ENCODE measurements at places on chromosomes 3 and 15. TPM values are rescaled to one million over a fixed set of nuclear protein-coding genes. Genes with fewer than 3 reads are reported as not detected.

GRCh38 chr15:60737217-60737616 lies 258.3 kb upstream of the ICE2 start:
- no peaks in the 10 kb centered on the region for H3K4me1 ChIP-seq
- H3K27ac ChIP-seq = no peak overlapping the region
- no peak for DNase-seq

The PPIP5K1 gene
- 15.4 TPM for total RNA-seq

DNA sequence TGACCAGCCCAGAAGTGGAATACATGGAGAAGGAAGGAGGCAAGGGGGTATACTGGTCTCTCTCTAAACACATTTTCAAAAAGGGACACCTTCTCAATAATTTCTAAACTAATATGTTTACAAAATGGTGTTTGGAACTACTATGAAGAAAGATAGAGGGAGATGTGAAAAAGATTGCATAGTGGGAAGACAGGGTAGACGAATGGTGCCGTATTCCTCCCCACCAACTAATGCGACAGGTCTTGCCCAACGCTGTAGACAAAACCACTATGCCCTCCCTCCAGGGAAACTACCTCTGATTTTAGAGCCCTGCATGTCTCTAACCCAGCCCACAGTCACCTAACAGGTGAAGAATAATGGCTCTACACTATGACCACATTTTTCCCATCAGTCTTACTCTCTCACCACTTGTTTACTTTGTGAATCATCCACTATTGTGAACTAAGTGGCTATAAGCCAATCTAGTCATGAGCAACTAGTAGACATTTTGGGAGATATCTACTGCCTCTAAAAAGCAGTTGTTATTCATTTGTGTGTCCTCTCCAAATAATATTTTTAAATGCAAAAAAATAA lies 108.2 kb upstream of the UBE2E2 start:
- no peak overlapping the region for H3K4me3 ChIP-seq
- no peaks in the 10 kb centered on the region for H3K36me3 ChIP-seq
- no peaks in the 10 kb centered on the region for H3K4me1 ChIP-seq
- H3K27me3 ChIP-seq = peaks cover 3% of the 10 kb centered on the region
- DNase-seq = peak; percentile 19

DNA sequence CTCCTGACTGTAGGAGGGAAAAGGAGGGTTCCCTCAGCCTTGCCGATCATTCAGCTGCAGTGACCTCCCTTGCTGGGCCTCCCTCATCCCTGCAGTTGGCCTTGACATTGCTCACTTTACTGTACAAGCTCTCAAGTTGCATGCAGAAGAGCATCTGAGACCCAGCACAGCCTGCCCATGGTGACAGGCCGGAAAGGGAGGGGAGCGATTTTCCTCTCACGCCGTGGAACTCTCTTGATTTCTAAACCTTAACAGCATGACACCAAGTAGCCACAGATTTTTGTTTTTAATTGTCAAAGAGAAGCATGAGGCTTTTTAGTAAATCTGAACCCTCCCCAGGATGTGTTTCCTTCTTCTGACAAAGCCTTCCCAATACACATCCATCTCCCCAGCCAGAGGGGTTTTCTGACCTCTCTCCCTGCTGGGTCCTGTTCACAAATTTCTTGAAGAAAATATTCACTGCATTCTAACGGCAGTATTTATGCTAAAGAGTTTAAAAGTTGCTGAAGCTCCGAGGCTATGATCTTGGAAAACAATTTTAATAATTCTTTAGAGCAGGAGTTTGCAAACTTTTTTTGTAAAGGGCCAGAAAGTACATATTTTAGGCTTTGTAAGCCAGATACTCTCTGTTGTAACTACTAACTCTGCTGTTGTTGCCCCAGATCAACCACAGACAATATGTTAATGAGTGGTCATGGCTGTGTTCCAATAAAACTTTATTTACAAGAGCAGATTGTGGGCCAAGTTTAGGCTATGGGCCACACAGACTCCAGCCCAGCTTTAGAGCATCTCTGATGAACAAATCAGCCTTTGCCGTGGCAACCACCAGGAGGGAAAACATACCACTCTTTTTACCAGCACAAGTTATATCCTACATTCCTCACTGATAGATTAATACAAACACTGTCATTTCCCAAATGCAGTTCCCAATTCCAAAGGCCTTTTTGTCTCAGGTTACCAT lies 34.8 kb downstream of the LMCD1 start:
- no peak overlapping the region for H3K4me3 ChIP-seq
- H3K36me3 ChIP-seq = peaks cover 37% of the 10 kb centered on the region
- peaks cover 11% of the 10 kb centered on the region for H3K27me3 ChIP-seq

The TEX55 gene
- total RNA-seq = not detected

The IL1RAP gene
- total RNA-seq = 7.2 TPM

DNA sequence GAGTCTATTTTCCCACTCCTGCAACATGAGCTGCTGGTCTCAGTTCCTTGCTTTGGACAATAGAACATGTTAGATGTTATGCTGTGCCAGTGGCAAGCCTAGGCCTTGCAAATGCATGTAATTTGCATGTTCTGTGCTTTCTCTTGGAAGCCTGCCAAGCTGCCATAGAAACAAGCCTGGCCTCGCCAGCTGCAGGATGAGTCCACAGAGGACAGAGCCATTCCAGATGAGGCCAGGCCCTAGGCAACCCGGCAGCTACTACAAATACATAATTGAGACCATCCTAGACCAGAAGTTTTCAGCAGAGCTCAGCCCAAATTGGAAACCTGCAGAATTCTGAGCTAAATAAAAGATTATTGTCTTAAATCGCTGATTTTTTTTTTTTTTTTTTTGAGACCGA lies 39.6 kb downstream of the TRIM69 start:
- no peak overlapping the region for H3K27ac ChIP-seq
- peaks cover 13% of the 10 kb centered on the region for H3K27me3 ChIP-seq
- no peaks in the 10 kb centered on the region for H3K4me1 ChIP-seq
- no peak overlapping the region for H3K4me3 ChIP-seq
- H3K36me3 ChIP-seq = peaks cover 10% of the 10 kb centered on the region
